ENCODE measurements at places on chromosomes 6 and 20. TPM values are rescaled to one million over a fixed set of nuclear protein-coding genes. Genes with fewer than 3 reads are reported as not detected.

DNA sequence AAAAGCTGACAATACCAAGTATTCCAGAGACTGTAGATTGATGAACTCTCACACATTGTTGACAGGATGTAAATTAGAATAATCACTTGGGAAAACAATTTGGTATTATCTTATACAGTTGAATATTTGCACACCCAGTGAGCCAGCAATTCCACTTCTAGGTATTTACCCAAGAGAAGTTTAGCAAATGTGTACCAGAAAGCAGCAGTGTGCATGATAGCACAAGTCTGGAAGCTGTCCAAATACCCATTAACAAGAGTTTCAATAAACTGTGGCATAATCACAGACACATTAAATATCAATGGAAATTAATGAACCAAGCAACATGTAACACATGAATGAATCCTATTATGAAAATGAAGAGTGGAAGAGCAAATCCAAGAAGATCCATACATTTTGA is 233.6 kb downstream of the TPBG start:
- no peak for DNase-seq

DNA sequence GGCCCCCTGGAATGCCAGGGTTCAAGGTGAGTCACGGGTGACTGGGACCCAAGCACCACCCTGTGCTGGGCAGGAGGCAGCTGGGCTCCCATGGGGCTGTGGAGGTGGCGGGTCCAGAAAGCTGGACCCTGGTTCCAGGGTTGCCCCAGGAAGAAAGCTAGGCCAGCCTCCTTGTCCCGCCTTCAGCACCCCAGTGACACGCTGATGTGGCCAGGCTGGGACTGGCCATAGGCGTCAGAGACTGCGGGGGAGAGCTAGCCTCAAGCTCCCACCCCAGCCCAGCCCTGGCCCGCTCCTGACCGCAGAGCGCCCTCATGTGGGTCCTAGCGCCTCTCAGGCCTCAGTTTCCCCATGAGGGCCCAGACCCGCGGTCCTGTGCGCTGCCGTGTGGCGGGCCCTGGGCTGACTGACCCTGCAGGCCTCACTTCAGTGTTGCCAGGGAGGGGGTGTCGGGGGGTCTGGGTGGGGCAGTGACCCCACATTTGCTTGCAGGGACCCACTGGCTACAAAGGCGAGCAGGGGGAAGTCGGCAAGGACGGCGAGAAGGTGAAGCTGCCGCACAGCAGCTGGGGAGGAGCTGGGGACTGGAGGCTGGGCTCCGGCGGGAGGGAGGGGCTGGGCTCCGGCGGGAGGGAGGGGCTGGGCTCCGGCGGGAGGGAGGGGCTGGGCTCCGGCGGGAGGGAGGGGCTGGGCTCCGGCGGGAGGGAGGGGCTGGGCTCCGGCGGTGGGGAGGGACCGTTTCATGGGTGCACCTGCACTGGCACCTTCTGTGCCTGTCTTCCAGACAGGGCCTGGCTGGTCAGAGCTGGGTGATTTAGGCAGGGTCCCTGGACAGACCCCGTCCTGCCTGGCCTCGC is 7.9 kb downstream of the COL9A3 start:
- no peak for DNase-seq

GRCh38 chr6:166589337-166589731 is 2.9 kb upstream of the RAMACL start:
- no peak for DNase-seq

- DNase-seq: no peak
Observed at GRCh38 chr6:42226645-42227143, 9.0 kb upstream of the MRPS10 start.

- peak; percentile 40 for DNase-seq
Observed at GRCh38 chr6:133241086-133241900, at the start of gene EYA4. Gene EYA4 (plus strand): TSS chr6:133241357. CDS start chr6:133274781, 33,424 bp downstream.

GRCh38 chr20:44026647-44027342 is 112.1 kb downstream of the TOX2 start:
- no peak for DNase-seq

DNA sequence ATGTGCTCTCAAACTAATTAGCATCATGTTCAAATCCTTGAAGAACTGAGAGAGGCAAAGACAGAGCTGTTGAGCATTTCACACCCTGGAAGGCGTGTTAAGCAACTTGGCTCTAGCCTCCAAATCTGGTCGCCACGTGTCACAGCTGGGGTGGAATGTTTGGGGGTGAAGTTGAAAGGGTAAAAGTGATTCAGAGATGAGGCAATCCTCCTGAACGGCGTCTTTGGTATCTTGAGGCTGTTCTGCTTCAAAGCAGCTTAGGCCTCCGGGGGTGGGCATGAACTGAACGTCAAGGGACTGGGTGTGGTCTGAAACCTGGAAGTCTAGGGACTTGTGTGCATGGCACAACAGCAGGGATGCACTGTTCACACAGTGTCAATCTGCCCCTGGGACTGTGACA is 62.3 kb downstream of the TRAM2 start:
- DNase-seq: no peak

- no peak for DNase-seq
Observed at GRCh38 chr20:34940081-34940481, 15.5 kb downstream of the GSS start.

DNA sequence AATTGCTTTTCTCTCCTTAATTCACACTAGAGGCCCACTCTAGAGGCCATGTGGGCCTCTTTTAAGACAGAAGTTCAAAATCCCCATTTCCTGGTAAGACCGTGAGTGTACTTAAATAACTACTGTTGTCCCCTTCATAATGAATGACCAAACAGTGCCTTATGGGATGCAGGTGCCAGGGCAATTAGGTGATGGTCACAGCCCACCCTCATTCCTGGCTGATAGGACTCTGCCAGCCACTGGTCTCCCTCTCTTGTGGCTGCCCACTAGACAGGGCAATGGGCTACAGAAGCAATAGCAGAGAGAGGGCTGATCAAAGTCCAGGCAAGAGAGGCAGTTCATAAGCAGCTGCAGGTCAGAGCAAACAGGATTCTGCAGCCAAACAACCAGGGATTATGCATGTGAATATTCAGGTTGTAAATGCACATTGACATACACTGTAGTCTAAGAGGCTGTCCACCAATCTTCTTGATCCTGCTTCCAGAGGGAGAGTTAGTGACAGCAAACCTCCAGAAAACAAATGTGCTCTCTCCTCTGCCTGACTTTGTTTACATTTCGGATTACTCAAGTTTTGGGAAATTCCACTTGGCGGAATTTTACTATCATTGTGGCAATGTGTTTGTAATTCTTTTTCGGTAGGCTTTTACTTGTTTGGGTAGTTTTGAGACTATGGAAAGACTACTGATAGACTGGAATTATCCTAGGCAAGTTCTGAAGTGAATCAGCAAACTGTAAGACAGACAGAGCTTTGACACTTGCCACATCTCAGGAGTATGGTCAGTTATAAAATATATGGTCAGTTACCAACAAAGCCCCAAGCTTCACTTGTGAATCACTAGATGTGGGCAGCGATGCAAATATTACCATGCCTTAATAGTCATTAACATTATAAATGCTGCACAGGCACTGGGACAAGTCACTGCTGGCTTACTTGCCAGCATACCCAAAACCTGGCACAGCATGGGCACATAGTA is 12.8 kb downstream of the PTPRK start:
- no peak for DNase-seq

TMEM30A gene
- polyA plus RNA-seq: 95.9 TPM

SCUBE3 gene
- polyA plus RNA-seq: 62.3 TPM

TFEB gene
- 11.5 TPM for polyA plus RNA-seq
